COLO829 (cell line): ENCODE measurements at places on chromosomes 7 and 10.

DNA sequence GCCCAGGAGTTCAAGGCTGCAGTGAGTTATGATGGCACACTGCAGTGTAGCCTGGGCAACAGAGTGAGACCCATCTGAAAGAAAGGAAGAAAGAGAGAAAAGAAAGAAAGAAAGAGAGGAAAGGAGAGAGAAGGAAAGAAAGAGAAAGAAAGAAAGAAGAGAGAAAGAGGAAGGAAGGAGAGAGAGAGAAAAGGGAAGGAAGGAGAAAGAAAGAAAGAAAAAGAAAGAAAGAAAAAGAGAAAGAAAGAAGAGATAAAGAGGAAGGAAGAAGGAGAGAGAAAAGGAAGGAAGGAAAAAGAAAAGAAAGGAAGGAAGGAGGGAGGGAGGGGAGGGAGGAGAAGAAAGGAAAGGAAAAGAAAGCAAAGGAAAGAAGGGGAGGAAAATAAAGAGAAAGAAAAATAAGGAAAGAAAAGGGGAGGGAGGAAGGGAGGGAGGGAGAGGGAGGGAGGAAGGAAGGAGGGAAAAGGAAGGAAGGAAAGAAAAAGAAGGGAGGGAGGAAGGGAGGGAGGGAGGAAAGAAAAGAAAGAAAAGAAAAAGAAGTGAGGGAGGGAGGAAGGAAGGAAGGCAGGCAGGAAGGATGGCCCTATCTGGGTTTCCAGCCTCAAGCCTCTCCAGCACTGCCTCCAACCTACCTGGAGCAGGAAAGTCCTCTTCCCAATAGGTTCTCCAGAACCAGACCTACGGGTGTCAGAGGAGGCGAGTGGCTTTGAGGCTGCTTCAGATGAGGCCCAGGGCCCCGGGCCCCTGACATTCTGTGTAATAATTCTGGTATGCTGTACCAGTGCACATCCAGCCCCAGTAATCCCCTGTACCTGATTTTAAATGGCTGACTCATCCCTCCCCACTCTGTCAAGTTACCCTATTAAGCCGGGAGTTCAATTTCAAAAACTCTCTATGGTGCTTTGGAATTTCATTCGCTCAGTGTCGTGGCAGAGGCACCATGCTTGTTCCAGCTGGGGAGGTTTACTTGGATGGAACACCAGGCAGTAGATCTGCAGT lies 6.8 kb upstream of the PARD3 start:
- no peak for DNase-seq

DNA sequence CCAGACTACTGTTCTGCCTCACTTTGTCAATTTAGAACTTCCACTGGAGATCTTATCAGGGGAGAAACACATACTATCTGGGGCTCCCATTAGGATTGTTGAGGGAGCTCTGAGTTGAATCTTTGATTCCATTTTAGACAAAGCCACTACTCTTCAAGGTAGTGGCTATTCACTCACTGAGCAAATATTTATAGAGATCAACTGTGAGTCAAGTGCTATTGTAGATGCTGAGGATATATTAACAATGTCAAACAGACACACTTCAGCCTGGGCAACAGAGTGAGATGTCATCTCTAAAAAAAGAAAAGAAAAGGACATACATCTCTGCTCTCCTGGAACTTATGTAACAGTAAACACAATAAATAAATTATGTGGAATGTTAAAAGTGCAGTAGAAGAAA lies 315.3 kb downstream of the PTEN start:
- no peak for DNase-seq

DNA sequence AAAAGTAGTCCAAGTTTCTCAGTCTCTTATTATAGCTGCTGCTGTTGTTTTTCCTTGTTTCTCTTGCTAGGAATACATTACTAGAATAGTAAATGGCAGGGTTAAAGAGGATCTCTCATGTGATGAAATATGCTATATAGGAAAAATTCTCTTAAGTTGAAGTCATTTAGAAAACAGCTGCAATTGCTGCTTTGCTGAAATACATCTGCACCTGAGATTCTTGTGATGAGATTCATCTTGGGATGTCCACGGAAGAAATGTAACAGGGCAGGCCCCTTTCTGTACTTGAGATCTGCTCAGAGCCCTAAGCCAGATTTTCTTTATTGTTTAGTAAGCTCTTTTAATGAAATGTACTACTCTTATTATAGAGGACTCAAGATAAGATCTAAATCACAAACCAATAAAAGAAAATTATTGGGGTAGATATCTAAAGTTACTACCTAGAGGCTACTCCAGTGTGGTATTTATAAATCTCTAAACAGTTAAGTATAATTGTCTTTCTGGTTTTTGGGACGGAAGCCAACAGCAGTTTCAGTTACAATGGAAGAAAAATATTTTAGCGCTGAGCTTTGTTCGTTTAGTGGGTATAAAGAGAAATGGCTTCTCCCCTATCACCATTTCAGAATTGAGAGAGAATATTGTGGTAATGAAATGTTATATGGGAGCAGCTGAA lies 701.5 kb downstream of the KCNMA1 start:
- DNase-seq, result no peak

DNA sequence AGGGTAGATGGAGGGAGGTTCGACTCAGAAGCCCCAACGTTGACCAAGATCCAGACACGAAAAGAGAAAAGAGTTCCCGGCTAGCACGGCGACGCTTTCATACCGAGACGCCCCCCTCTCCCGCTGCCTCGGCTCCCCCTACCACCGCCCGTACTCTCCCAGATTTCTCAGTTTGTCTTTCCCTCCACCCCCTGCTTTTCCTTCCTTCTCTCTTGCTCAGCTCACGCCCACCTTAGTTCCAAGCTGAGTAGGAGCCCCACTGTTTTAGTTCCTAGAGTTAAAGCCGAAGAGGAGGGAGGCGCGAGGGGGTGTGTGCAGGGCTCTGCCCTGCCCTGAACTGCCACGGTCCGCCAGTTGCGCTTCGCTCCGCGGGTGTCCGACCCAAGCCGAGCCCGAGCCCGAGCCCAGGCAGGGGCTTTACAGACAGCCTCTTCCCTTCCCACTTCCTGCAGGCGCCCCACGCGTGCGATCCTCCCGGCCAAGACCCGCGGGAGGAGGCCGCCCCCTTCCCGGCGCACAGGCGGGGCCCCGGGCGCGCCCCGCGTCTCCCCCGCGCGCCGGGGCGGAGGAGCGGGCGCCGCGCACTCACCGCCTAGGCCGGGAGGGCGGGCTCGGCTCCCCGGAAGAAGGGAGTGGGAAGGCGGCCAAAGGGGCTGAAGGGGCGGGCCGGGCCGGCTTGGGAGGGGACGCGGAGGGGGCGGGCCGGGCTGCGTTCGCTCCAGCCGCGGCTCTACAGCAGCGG lies at the start of gene EPHB6:
Gene EPHB6, plus strand, starts transcription at position 705 of the 742 bp plus-strand sequence. CDS start 8,152 bp downstream, outside the sequence.
- DNase-seq, result no peak

- no peak for DNase-seq
These were observed 25.1 kb downstream of the CPEB3 start for GRCh38 chr10:92265687-92266258.

GRCh38 chr7:110204527-110204926 lies 886.4 kb upstream of the LRRN3 start:
- DNase-seq, result no peak

DNA sequence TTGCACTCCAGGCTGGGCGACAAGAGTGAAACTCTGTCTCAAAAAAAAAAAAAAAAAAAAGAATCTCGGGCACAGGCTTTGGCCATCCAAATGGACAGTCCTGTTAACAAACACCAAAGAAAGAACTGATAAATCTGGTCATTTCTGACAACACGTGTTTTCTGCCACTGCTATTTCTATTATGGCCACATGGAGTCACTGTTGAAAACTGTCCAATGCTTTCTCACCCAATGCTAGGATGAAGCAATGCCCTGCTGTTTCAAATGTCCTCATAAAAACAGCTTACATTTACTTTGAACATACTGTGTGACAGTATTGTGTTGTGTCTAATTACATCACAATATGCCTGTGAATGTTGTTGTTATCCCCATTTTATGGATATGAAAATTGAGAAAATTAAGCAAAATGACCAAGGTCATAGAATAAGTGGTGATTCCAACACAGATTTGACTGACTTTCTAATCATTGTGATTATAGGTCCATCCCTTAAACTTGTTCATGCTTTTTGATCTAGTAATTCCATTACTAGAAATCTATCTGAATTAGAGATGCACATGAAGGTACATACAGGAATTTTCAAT lies 19.9 kb upstream of the MAP3K8 start:
- peak; percentile 71 for DNase-seq

DNA sequence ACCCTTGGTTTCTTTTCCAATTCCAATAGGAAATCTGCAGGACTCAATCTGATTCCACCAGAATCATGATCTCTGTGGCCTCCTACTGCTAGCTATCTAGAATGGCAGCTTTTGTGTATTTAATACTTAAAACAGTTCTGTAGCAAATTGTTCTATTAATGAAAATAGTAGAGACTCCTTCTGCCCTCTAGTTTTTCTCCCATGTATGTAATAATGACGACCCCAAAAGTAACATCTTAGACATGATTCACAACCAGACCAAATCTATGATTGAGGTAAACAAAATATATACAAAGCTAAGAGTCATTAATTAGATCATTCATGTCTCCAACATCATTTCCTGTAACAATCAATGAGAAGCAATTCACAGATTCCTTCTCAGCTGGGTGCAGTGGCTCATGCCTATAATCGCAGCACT lies 259.1 kb upstream of the MKLN1 start:
- peak; percentile 66 for DNase-seq

DNA sequence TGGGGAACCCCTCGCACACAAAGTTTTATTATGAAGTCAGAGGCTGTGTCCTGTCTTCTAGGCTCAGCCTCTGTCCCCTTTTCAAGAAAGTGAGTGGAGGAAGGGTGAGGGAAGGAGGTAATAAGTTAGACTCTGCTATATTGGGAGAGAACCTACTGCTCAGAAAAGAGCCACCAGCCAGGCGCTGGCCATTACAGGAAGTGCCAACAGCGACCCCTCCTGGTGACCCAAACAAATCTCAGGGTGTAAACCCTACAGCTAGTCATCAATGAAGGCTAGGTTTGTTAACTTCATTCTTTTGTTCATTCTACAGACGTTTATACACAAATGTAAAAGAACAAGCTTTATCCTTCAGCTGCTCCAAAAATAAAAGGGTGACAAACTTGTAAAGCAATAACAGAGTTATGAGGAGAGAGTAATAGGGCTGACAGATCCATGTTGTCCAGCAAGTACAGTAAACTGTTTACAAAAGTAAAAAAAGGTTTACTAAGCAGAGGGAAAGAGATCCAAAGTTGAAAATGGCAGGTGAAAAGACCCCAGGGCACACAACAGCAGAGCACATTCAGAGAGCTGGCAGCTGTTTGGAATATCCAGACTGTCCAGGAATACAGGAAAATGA lies 82.7 kb downstream of the FAM204A start:
- DNase-seq, result peak; percentile 28

GRCh38 chr7:8063706-8064297 lies 95.2 kb downstream of the GLCCI1 start:
- no peak for DNase-seq
